ENCODE measurements at places on chromosomes 13 and 19.

DNA sequence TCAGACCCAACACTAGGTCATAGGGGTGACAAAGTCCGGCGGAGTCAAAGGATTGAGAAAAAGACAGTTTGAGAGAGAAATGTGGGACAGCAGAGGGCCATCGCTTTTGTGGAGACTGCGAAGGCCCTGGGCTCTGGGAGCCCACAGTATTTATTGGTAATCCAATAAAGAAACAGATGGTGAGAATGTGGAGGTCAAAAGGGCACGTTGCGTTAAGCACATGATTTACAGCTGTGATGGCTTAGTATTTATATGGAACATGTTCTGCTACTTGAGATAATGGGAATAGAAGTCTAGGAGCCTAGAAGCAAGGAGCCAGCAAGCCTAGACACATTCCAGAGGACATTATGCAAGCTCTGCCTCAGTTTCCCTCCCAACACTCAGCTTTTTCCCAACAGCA is 2521.1 kb downstream of the PCDH9 start:
- DNase-seq, result no peak

DNA sequence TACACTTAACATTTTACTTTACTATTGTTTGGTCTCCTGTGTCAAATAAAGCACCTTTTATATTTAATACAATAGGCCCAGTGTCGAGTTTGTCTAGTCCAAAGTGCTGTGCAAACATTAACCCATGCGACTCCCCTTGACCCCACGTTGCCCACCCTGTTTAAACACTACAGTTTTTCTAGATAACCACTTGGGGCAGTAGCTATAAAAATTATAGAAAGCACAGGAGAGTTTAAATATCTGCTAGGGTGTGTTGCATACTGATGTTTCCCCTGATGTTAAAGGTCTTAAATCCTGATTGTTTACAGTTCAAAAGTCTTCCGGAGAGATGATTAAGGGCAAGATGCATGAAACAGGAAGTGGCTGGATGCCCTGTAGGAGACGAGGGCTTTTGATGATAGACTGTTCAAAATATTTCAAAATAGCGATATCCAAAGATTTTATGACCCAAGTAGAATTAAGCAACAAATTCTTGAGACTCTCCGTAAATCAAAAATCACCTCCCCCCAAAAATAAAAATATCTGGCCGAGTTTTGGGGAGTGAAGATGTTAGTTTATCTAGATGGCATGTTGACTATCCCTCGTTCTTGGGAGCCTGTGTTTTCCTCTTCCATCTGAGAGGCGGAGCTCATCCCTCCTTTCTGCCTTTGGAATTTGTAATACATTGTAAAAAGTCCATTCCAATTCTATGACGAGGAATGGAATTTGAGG is 167.1 kb downstream of the FGF9 start:
- no peak for DNase-seq

GRCh38 chr13:38990693-38991092 is at the start of gene STOML3:
STOML3 (minus strand) TSS chr13:38990831; CDS start chr13:38990721, 110 bp downstream.
- no peak for DNase-seq

DNA sequence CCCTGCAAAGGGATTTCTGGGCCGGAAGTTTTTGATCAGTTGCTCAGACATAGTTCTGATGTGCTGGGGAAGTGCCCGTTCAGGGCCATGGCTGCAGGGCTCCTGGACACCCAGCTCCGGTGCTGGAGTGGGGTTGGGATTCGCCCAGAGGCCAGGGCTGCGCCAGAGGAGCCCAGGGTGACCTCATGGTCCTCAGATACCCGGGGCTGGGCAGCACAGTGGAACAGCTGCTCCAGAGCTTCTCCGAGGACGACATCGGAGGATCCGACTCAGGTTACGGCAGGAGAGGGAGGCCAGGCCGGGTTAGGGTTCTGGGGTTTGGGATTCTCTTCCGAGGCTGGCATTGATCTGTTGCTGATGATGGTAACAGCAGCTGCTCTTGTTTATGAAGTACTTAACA is 20.9 kb downstream of the CARM1 start:
- no peak for DNase-seq

- no peak for DNase-seq
Measured at GRCh38 chr13:62960723-62961122, 1545.1 kb upstream of the PCDH20 start.

GRCh38 chr19:17761148-17761547 is 9.9 kb downstream of the FCHO1 start:
- DNase-seq, result no peak

DNA sequence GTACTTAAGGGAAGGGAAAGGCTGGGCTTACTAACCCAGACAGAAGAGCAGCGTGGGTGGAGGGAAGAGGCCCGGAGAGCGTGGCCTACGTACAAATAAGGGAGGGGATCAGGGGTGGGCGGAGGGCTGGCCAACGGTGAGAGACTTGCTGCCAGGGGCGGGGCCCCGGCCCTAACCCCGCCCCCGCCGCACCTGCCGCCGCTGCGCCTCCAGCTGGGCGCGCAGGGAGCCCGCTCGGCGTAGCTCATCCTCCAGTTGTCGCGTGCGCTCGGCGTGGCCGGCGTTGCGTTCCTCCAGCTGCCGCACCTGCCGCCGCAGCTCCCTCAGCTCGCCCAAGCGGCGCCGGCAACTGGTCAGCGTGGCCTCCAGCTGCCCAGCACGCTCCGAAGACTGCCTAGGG is 5.7 kb downstream of the HOOK2 start:
- no peak for DNase-seq

- DNase-seq, result no peak
Measured at GRCh38 chr13:27053902-27054595, 117.6 kb downstream of the USP12 start.

All from inflammatory macrophage treated with lipopolysaccharide for 4 hours (primary cell).